Activated T-cell treated with anti-CD3 and anti-CD28 coated beads, Interleukin-2, amount 50 U/mL, for 4 hours (primary cell): ENCODE measurements at places on chromosomes 5 and 9. TPM values are rescaled to one million over a fixed set of nuclear protein-coding genes. Genes with fewer than 3 reads are reported as not detected.

THBS4 gene
- total RNA-seq, result 0.66 TPM

PLPP7 gene
- not detected for total RNA-seq

DNA sequence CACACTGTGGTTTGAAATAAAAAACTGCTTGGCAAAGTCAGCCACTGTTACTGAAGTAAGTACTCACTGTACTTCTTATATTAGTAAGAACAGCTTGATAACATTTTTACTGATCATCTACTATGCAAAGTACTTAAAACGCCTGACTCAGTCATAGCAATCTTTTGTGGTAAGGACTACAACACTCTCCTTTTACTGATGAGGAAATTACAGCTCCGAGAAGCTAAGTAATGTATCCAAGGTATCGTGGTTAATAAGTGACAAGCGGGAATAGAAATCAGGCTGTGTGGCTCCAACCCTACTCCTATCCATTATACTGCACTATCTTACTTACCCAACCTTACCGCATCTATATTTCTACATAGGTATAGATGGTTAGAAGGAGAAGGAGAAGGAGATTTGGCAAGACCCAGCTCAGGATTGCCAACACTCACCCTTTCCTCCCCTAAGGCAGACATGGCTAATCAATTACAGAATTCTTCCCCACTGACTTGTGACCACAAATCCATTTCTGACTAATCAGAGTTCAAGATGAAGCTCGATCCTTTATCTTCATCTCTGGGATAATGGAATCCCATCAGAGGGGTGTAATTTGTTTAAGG is 281.4 kb downstream of the SPOCK1 start:
- no peak for DNase-seq

DNA sequence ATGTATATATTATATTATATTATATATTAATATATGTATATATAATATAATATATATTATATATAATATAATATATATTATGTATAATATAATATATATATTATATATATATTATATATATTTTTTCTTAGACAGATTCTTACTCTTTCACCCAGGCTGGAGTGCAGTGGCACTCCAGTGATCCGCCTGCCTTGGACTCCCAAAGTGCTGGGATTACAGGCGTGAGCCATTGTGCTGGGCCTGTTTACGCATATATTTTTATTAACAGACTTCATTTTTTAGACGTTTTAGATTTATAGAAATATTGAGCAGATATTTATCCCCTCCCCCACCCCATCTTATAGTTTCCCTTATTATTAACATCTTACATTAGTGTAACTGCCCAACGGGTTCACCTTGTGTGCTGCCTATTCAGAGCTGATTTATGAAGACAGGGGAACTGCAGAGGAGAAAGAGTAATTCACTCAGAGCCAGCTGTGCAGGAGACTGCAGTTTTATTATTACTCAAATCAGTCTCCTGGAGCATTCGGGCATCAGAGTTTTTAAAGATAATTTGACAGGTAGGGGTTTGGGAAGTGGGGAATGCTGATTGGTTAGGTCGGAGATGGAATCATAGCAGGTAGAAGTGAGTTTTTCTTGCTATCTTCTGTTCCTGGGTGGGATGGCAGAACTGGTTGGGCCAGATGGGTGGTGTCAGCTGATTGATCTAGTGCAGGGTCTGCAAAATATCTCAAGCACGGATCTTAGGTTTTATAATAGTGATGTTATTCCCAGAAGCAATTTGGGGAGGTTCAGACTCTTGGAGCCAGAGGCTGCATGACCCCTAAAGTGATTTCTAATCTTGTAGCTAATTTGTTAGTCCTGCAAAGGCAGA is 93.4 kb downstream of the UNC13B start:
- DNase-seq, result no peak

DNA sequence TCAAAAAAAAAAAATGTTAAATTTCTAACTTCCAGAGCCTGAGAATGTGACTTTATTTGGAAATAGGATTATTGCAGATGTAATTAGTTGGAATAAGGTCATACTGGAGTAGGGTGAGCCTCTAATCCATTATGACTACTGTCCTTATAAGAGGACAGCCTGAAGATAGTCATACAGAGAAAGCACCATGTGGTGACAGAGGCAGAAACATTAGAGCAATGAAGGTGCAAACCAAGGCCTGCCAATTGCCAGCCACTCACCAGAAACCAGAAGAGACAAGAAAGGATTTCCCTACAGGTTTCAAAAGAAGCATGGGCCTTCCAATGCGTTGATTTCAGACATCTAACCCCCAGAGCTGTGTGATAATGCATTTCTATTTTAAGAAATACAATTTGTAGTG is 659.2 kb upstream of the CHD1 start:
- DNase-seq, result no peak

DNA sequence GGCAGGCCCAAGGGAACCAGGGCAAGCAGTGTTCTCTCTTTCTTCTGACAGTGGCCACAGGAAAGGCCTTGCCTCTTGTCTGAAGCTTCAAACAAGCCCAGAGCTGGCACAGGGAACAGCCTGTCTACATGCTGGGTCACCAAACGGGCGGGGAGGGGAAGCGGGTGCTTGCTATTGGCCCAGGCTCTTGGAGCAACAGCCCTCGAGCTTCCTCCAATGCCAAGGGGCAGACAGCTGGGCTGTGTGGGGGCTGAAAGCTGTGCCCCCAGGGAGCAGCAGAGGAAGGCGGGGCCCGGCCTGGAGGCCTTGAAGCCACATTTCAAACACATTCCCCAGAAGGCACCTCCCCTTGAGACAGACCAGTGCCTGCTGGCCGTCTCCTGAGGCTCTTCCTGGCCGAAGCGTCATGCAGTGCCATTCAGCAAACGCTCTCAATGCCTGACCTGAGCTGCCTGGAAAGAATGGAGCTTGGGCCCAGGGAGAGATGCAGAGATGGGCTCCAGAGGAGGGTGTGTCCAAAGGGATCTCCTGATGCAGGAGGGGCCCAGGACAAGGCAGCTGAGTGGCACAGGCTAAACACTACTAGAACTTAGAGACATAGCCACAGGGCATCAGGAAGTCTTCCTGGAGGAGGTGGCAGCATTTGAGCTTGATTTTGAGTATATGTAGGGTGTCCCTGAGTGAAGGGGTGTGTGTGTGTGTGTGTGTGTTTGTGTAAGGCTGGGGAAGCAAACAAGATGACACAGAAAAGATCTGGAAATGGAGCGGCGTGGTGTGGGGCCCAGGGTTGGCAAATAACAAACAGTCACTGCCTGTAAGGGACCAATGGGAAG is 2.5 kb downstream of the FIBCD1 start:
- DNase-seq, result no peak

GRCh38 chr9:129637102-129637501 is 4.8 kb downstream of the ASB6 start:
- no peak for DNase-seq

- DNase-seq, result no peak
Measured at GRCh38 chr5:151234476-151235238, 10.8 kb upstream of the CCDC69 start.
